NK-92 treated with Interleukin-12 subunit alpha and Interleukin-12 subunit beta, amount 100 ng/mL, for 24 hours (cell line): ENCODE measurements at places on chromosomes 3 and 15.

DNA sequence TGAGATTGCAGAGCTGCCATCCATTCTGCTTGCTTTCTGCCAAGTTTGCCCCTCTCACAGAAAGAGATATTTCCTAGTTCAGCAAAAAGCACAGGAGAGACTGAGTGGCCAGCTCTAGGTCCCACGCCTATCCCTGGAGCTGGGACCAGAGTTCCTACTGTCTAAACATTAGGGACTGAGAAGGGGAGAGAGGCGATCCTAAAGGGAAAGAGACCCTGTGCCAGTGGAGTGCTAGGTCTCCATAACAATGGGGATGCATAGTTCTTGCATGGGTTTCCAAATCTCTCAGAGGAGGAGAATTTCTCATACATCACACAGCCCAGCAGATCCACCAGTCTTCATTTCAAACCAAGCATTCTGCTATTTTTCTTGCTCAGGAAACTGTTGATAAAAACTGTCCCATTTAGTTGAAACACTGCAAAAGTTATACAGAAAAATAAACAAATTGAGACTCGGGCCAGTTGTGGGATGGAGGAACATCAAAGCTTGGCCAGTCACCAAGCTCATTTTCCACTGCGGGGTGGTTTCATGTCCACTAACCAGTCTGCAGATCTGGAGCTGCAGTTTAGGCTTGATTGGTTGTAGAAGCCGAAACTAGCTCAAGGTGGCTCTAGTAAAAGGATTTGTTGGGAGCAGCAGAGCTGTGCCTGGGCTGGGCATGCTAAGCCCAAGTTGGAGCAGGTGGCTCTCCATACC, 62.7 kb downstream of the EEFSEC start:
- DNase-seq, result no peak

DNA sequence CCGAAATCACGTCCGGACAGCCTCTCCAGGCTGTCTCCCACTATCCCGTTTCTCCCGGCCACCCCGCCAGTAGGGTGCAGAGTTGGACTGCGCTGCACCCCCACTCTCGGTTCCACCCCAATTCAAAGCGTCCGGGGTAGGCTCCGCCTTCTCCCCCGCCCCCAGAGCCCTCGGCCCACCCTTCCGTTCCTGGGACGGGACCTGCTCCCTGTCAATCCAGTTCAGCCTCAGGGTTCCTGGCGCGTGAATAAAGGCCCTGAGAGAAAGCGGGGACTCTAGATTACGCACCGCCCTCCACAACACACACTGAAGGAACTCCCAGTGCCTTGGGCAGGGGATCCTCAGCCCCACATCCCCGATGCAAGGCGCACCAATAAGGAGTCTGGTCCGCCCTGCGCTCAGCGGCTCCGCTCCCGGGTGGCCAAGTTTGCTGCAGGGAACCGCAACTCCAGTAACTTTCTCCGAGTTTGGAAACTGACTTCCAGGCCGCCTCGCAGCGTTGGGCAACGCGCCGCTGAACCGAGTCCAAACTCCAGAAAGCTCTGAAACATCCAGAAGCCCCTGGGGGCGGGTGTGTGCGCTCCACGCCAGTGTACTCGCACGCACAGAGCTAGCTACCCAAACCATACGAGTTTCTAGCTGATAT, 1.9 kb downstream of the ADAMTS9 start:
- DNase-seq, result no peak

DNA sequence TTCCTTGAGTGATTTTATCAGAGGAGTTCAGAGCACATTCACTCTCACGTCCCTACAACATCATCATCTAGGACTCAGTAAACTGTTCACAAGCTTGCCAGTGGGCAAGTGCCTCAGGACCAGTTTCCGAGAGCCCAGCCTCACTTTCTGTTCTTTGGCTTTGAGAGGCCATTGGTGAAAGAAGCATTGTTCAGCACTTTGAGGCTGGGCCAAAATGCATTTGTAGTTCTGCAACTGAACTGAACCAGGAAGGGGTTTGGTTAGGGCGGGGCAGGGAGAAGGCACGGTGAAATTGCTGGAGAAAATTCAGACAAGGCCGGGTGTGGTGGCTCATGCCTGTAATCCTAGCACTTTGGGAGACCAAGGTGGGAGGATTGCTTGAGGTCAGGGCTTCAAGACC, 222.1 kb upstream of the CHRM5 start:
- no peak for DNase-seq

GRCh38 chr3:31495971-31496665, 36.6 kb upstream of the STT3B start:
- DNase-seq, result no peak

DNA sequence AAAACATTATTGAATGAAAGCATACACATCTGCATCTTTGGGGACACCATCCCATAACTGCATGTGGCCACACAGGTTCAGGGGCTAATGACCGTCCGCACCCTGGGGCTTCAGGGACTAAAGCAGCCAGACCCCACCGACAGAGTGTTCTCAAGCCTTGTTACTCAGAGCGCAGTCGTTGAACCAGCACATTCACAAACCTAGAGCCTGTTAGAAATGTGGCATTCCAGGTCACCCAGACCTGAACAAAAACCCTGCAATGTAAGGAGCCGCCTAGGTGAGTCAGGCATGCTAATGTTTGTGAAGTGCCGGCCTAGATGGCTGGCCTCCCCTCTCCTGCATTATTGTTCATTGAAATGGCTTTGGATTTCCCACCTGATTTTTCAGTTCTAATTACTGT, 52.3 kb upstream of the HACD2 start:
- no peak for DNase-seq

GRCh38 chr3:40528426-40528825, 3.7 kb downstream of the ZNF621 start:
- DNase-seq, result no peak
